ENCODE measurements at places on chromosomes 12 and 14.

DNA sequence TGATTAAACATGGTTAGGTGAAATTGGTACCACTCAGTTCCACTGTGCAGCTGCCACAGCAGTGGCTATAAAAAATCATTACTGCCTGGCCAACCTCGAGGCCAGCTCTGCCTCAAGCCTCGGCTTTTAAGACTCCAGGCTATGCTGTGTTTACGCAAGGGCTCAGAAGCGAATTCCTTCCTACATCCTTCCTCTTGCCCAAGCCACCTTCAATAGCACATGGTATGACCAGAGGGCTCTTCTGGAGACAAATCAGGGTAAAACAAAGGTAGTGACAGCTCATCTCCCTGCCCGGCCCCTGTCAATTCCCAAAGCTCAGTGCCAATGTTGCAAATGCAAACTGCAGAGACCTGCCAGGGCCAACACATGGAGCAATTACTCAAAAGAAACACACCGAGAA, 31.9 kb downstream of the NUAK1 start:
- DNase-seq: no peak

- no peak for DNase-seq
Observed at GRCh38 chr12:31265722-31266121, 60.2 kb downstream of the SINHCAF start.

GRCh38 chr14:66998013-66998412, 191.2 kb upstream of the GARIN2 start:
- no peak for DNase-seq

DNA sequence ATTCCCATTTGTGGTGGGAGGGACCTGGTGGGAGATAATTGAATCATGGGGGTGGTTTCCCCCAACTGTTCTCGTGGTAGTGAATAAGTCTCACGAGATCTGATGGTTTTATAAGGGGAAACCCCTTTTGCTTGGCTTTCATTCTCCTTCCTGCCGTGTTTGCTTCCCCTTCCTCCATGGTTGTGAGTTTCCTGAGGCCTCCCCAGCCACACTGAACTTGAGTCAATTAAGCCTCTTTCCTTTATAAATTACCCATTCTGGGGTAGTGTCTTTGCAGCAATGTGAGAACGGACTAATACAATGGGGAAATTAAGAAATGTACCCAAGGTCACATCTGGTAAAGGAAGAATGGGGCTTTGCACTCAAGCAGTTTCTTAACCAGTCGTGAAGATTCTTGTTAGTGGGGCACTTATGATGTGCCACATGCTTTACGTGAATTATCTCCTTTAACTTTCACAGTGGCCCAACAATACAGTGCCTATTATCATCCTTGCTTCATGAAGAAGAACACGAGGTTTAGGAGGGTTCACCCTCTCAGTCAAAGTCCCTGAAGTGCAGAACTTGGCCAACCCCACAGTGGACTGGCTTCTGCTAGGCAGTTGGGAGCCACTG, 234.3 kb downstream of the EFCAB11 start:
- no peak for DNase-seq

- peak; percentile 82 for DNase-seq
Observed at GRCh38 chr12:52865090-52865944, 16.5 kb upstream of the KRT78 start.

GRCh38 chr12:2043054-2043453, 9.7 kb upstream of the CACNA1C start:
- no peak for DNase-seq

DNA sequence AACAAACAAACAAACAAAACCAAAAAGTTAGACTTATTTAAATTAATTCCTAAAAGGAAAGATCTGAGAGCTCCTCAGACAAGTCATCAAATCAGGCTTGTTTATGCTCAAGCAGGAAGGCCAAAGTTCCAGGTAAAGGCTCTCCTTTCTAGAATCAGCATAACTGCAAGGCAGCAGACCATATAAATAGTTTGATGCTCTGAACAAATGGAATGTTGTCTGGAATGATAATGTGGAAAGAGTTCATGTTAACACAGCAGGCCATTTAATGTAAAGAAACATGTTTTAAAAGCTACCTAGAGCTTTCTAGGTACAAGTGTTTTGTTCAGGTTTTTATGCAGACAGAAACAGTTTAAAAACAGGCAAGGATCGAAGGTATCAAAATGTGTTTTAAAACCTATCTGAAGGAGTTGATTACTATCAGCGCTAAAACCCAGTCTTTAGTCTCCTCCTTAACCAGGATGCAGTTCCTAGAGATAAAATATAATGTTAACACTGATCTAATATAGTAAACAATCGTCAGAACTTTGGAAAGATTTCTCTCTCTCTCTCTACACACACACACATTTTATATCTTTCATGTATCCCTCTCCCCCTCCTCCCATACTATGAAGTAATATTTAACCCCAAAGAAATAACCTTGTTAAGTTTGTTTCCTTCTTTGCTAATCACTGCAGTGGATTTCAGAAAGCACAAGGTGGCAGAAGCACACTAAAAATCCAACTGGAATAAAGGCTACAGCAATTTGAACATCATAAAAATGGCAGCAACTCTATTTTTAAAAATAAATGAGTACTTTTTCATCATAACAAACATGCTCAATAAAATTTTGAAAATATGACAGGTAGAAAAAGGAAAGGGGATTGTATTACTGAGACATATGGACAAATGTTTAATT, 135.5 kb downstream of the PAWR start:
- DNase-seq: peak; percentile 25

- no peak for DNase-seq
Observed at GRCh38 chr12:96047229-96048211, 12.1 kb upstream of the LTA4H start.

DNA sequence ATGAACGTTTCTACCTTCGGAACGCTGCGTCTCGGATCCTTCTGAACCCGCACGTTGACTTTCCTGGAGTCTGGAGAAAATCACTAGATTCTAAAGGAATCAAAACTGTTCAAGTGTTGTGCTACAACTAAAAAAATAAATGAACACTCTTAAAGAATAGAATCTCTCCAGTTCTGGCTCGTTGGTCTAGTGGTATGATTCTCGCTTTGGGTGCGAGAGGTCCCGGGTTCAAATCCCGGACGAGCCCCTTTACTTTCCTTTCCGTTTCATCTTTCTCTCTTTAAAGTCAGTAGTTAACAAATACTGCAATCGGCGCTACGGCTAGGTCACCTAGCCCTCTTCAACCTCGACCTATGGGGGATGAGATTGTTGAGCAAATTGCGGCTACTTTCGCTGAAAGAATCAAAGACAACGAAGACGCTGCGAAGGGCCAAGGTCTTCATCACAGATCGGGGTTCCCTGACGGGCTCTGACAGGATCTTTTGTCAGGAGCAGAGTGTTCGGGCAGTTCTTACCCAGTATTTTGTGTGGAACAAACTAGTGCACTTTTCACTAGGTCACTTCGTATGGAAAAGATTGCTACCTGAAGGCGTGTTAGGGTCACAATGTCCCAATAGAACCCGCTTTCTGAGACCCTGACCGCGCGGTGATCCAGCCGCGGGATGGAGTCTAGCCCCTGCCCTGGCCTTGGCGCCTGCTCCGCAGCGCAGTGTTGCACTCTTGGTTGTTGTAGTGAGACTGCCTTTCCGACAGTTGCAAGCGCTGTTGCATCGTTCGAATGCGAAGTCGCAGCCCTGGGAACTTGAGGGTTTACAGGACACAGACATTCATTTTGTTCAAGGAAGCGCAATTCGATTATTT, 8.4 kb downstream of the OR6S1 start:
- DNase-seq: peak; percentile 88

DNA sequence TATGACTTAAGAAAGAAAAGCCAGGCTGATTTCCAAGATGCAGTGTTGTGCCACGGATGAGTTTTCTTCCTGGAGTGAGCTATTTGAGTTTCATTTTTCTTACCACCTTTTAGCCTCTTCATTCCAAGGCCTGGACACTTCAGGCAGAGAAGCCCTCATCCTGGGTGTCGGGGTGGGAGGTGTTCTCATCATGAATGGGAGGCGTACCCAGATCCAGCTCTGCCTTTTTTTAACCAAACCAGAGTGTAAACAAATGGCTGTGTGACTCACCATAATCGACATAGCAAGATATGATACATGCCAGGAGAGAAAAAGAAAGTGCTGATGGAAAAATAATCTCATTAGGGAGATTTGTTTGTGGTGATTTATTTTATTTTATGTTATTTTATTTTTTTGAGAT, 79.9 kb downstream of the ARF6 start:
- DNase-seq: peak; percentile 84

DNA sequence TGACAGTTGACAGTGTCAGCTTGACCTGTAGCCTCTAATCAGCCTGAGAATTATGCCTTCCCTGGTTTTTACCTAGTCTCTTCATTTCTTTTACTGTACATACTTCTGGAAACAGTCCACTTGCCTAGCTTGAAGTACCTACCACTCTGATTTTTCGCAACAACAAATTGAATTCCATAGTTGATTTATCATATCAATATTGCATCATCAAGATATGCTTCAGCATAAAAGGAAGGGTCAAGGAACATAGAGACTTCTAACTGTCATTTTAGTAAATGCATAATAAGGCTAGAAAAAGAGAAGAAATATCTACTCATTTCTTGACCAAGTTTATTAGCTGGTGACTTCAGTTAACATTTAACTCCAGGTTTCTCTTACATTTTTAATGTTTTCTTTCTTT, 174.2 kb upstream of the FAR2 start:
- DNase-seq: no peak

GRCh38 chr12:29901585-29901984, 117.8 kb upstream of the TMTC1 start:
- DNase-seq: peak; percentile 11

GRCh38 chr12:123952037-123952436, 20.6 kb downstream of the CCDC92 start:
- no peak for DNase-seq

Data from SW480 (cell line).